Aorta (tissue), 5 donors: ENCODE measurements at places on chromosomes 12 and 14. TPM values are rescaled to one million over a fixed set of nuclear protein-coding genes. Genes with fewer than 3 reads are reported as not detected.
A peak's percentile ranks its signal among the peaks of the same experiment; 100 is the strongest.

GRCh38 chr12:95215949-95216348 is 1.3 kb downstream of the FGD6 start:
- no peaks in the 10 kb centered on the region for H3K27me3 ChIP-seq
- H3K4me3 ChIP-seq, result peak overlapping the region; percentile 8
- no peaks in the 10 kb centered on the region for H3K36me3 ChIP-seq
- no peak overlapping the region for H3K27ac ChIP-seq
- DNase-seq, result no peak

The OR6C2 gene
- total RNA-seq, result not detected

DNA sequence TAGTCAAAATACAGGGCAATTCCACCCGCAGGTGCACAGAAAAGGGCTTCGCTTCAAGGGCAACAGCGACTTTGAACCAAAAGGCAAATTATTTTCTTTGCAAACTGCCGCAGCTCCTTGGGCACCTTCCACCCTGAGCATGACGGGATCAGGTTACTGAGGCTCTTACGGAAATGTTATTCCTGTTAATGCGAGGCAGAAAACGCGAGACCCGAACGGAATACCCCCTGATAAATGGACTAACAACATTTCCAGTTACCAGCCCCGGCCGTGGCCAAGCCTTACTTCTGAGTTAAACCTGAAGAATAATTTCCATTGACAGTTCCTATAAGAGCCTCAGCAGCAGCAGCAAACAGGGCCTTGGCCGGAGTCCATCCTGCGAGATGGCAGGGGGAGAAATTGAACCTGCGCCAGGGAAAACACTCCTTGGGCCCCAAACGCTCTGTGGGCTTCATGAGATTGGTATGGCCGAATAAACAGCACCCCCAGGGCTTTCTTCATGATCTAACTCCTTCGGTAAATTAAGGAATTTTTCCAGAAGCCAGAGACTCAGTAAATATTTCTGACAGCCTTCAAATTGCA is 70.0 kb upstream of the DICER1 start:
- DNase-seq, result no peak
- H3K36me3 ChIP-seq, result no peaks in the 10 kb centered on the region
- no peaks in the 10 kb centered on the region for H3K27me3 ChIP-seq

GRCh38 chr12:72207486-72208409 is 64.4 kb upstream of the TRHDE start:
- no peak for DNase-seq
- no peaks in the 10 kb centered on the region for H3K36me3 ChIP-seq
- H3K4me3 ChIP-seq, result no peak overlapping the region
- no peak overlapping the region for H3K27ac ChIP-seq

The LALBA gene
- not detected for total RNA-seq

The PPP1R36 gene
- total RNA-seq, result 1.0 TPM

DNA sequence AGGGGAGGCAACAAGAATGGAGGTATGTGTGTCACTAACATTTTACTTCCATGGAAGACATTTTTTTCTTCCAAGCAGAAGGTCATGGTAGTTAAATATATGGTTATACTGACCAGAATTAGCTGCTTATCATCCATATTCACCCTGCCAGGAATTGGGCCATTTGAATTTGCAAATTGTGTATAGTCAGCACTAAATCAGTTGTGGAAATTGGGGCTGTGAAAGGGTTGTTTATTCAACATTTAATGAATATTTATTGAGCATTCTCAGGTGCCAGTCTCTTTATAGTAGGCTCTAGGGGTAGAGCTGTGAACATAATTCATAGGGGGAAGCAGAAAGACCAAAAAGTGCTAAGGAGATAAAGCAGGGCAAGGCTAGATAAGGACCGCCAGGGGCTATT is 38.0 kb downstream of the METAP2 start:
- no peak overlapping the region for H3K4me3 ChIP-seq
- peaks cover 5% of the 10 kb centered on the region for H3K4me1 ChIP-seq
- DNase-seq, result no peak

GRCh38 chr12:128980623-128981022 is 127.3 kb downstream of the GLT1D1 start:
- no peak overlapping the region for H3K27ac ChIP-seq
- H3K27me3 ChIP-seq, result no peaks in the 10 kb centered on the region
- H3K4me3 ChIP-seq, result no peak overlapping the region
- H3K36me3 ChIP-seq, result no peaks in the 10 kb centered on the region
- no peak for DNase-seq

GRCh38 chr12:94240171-94240570 is 91.8 kb downstream of the PLXNC1 start:
- H3K4me1 ChIP-seq, result no peaks in the 10 kb centered on the region
- no peak overlapping the region for H3K27ac ChIP-seq
- H3K36me3 ChIP-seq, result no peaks in the 10 kb centered on the region
- no peak overlapping the region for H3K4me3 ChIP-seq
- H3K27me3 ChIP-seq, result no peaks in the 10 kb centered on the region

DNA sequence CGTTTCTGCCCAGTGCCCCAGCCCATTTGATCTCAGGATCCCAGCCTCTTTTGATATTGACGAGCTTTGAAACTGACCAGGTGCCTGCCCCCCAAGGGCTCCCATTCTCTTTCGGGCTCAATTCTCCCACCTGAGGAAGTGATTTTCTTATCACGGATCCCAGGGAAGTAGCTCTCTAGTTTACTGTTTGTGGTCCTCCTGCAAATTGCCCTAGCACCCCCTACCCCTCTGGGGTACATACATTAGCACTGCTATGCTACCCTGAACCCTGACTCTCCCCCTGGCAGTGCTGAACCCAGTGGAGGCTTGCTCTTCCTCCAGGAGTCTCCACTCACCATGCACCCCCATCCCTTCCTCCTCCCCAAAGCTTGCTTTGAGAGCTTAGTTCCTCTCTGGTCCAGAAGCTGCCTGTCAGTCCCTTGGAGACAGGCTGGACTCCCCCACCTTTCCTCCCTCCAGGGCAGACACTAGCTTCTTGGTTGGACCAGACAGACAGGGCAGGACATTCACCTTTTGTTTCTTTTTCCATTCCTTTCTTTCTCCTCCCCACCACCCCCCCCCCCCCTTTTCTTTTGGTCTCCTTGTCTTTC is 4.4 kb upstream of the TBX3 start:
- no peak overlapping the region for H3K27ac ChIP-seq
- H3K4me3 ChIP-seq, result no peak overlapping the region
- H3K27me3 ChIP-seq, result peaks cover 4% of the 10 kb centered on the region
- H3K36me3 ChIP-seq, result no peaks in the 10 kb centered on the region

DNA sequence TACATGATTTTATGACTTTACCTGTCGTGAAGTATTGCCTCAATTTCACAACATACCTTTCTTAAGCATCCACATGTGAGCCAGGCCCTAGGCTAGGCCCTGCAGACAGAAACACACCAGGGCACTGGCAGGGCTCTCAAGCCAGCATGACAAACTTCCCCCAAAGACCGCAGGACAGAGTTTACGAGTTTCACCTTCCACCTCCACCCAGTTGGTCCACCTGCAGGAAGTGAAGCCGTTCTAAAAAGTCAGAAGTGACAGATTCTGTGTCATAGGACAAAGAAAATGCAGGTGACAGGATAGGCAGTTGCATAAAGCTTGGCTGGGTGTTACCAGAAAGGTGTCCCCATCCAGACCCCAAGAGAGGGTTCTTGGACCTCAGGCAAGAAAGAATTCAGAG is 382.3 kb downstream of the PCNX1 start:
- H3K27me3 ChIP-seq, result no peaks in the 10 kb centered on the region
- no peaks in the 10 kb centered on the region for H3K4me1 ChIP-seq
- no peak overlapping the region for H3K27ac ChIP-seq
- H3K4me3 ChIP-seq, result no peak overlapping the region
- DNase-seq, result no peak
- no peaks in the 10 kb centered on the region for H3K36me3 ChIP-seq

The PZP gene
- total RNA-seq, result 0.87 TPM

- DNase-seq, result peak; percentile 45
- no peaks in the 10 kb centered on the region for H3K36me3 ChIP-seq
- no peak overlapping the region for H3K4me3 ChIP-seq
- H3K27ac ChIP-seq, result no peak overlapping the region
- H3K4me1 ChIP-seq, result no peaks in the 10 kb centered on the region
These were observed 264.9 kb downstream of the NOVA1 start for GRCh38 chr14:26332966-26333365.

DNA sequence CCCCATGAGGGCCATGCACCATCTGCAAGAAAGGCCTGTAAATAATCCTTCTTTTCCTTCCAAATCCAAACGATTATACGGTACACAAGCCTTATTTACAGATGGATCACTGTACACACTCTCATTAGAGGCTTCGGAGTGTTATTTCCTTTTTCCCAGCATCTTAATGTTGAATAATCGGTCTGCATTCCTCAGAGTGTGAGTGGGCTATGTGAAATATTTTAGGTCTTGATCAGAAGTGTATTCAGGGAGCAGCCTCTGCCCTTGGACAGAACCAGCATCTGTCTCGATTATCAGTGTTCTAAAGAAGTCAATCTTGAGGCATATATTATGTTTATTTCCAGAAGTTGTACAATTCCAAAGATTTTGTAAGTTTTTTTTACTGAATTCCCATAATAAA is 340.6 kb downstream of the SEC23A start:
- H3K27me3 ChIP-seq, result no peaks in the 10 kb centered on the region
- DNase-seq, result no peak

DNA sequence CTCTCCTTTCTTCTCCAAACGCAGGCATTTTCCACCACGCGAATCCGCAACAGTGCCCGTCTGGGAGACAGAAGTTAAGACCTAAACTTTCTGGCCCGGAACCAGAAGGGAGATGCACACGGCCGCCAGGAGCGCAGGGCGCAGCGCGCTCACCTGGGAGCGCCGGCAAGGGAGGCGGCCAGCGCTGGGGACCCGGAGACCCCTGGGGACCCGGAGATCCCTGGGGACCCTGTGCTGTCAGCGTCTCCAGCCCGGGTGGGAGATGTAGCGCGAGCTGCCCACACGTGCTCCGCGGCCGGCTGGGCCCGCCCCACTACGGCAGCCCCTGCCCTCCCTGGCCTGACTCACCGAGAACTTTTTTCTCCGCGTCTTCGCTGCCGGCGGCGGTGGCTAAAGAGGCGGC is 620 bp downstream of the YBX3 start:
- peaks cover 1% of the 10 kb centered on the region for H3K27me3 ChIP-seq
- H3K4me3 ChIP-seq, result peak overlapping the region; percentile 96
- H3K36me3 ChIP-seq, result no peaks in the 10 kb centered on the region
- peaks cover under 1% of the 10 kb centered on the region for H3K4me1 ChIP-seq
- peak overlapping the region; percentile 98 for H3K27ac ChIP-seq
- DNase-seq, result peak; percentile 76

DNA sequence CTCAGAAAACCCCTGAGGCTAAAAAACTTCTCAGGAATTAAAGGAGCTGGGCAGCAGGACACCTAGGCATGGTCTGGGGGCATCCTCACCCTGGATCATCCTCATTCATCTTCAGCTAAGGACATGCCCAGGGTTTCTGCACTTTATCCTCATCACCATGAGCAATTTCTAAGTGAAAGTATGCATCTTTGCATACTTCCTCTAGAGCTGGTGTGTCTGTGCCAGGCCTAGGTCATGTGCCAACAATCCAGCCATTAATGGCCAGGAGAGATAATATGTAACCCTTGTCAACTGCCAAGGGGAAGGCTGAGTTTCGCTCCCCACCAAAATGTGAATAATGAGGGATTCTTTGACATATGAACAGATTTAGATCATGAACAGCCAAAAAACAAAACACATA is 160.5 kb downstream of the KITLG start:
- no peaks in the 10 kb centered on the region for H3K27me3 ChIP-seq
- H3K36me3 ChIP-seq, result no peaks in the 10 kb centered on the region
- no peak overlapping the region for H3K4me3 ChIP-seq
- no peak for DNase-seq
- H3K27ac ChIP-seq, result no peak overlapping the region

DNA sequence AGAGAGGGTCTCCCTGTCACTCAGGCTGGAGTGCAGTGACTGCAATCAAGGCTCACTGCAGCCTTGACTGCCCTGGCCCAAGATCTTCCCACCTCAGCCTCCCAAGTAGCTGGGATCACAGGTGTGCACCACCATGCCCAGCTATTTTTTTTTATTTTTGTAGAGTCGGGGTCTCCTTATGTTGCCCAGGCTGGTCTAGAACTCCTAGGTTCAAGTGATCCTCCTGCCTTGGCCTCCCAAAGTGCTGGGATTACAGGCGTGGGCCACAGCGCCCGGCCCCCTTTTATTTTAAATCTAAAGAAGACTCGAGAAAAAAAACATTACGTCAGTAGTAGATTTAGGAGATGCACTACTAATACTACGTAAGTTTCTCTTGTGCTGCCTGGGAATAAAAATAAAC is 14.3 kb downstream of the FOS start:
- no peak for DNase-seq
- no peak overlapping the region for H3K27ac ChIP-seq
- no peak overlapping the region for H3K4me3 ChIP-seq
- H3K4me1 ChIP-seq, result no peaks in the 10 kb centered on the region
- H3K27me3 ChIP-seq, result no peaks in the 10 kb centered on the region
- H3K36me3 ChIP-seq, result no peaks in the 10 kb centered on the region

GRCh38 chr12:109818905-109819500 is 14.2 kb downstream of the TRPV4 start:
- no peaks in the 10 kb centered on the region for H3K36me3 ChIP-seq
- no peak overlapping the region for H3K27ac ChIP-seq
- no peak for DNase-seq
- H3K4me3 ChIP-seq, result no peak overlapping the region
- H3K4me1 ChIP-seq, result no peaks in the 10 kb centered on the region

- H3K27ac ChIP-seq, result no peak overlapping the region
- peaks cover 2% of the 10 kb centered on the region for H3K27me3 ChIP-seq
- no peak for DNase-seq
- no peaks in the 10 kb centered on the region for H3K36me3 ChIP-seq
- H3K4me1 ChIP-seq, result no peaks in the 10 kb centered on the region
These were observed 25.9 kb downstream of the TRIM9 start for GRCh38 chr14:51069055-51069454.

- no peaks in the 10 kb centered on the region for H3K36me3 ChIP-seq
- no peaks in the 10 kb centered on the region for H3K27me3 ChIP-seq
- no peak overlapping the region for H3K4me3 ChIP-seq
- DNase-seq, result no peak
These were observed 52.2 kb upstream of the DIO3 start for GRCh38 chr14:101508948-101509729.

GRCh38 chr14:52046376-52046917 is 22.4 kb downstream of the NID2 start:
- no peak for DNase-seq
- peaks cover 11% of the 10 kb centered on the region for H3K4me1 ChIP-seq
- no peak overlapping the region for H3K27ac ChIP-seq
- no peaks in the 10 kb centered on the region for H3K27me3 ChIP-seq
- H3K36me3 ChIP-seq, result no peaks in the 10 kb centered on the region

The SLC38A4 gene
- total RNA-seq, result 0.65 TPM

DNA sequence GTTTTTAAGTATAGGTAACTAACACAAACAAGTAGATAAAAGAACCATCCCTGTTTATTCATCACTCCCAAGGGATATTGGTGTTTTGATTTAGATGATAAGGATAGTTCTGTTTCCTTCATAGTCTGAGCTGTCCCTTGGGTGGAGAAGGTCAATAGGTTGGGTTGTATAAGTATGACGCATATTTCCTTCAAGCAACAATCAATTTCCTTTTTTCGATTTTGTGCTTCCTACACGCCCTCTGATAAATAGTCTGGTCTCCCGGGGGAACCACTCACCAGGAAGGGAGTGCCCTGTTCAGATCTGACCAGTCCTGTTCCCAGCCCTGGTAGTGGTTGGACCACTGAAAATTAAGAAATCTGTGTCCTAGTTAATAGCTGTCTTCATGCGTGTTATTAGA is 378.8 kb upstream of the FAR2 start:
- no peaks in the 10 kb centered on the region for H3K27me3 ChIP-seq
- no peak overlapping the region for H3K27ac ChIP-seq
- H3K4me1 ChIP-seq, result no peaks in the 10 kb centered on the region
- no peak for DNase-seq
- no peaks in the 10 kb centered on the region for H3K36me3 ChIP-seq
